Esophagus squamous epithelium (tissue), 5 donors: ENCODE measurements at places on chromosomes 7 and 10.

DNA sequence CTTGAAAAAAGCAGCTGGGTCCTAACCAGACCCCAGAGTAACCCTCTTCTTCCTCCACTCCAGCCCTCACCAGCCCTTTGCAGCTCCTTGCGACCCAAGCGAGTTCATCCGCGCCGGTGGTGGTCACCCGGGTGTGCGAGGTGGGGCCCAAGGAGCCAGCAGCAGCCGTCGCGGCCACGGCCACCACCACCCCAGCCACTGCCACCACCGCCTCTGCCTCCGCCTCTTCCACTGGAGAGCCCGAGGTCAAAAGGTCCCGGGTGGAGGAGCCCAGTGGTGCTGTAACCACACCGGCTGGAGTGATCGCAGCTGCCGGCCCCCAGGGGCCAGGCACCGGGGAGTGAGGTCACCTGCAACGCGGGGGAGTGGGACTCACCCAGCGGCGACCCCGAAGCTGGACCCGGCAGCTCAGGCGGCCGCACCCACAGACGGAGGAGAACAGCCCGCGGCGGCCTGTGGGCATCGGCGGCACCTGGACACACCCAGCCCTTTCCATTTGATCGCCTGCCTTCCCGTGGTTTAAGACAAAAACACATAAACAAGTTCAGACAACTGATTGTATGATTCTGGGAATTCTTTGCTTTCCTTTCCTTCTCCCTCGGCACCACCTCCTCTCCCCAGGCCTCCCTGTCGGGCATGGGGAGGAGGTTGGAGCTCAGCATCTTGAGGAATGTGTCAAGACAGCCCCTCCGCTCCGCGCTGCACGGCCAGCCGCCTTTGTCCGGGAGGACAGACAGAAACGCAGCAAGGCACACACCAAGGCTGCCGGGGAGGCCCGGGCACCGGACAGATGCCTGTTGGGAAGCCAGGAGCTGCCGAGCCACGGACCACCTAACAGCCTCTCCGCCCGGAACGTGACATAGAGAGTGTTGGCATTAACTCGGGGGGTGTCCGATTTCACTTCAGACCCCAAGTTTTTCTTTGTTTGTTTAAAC lies 13.0 kb upstream of the AP5Z1 start:
- no peak for DNase-seq
- no peaks in the 10 kb centered on the region for H3K27me3 ChIP-seq
- H3K36me3 ChIP-seq = peaks cover 100% of the 10 kb centered on the region
- no peak overlapping the region for H3K4me3 ChIP-seq

- H3K36me3 ChIP-seq = no peaks in the 10 kb centered on the region
- H3K27me3 ChIP-seq = no peaks in the 10 kb centered on the region
- no peak for DNase-seq
Observed at GRCh38 chr7:27640884-27641574, 21.7 kb downstream of the HIBADH start.

GRCh38 chr7:23594879-23595604 lies 2.1 kb upstream of the CCDC126 start:
- H3K4me3 ChIP-seq = no peak overlapping the region
- no peaks in the 10 kb centered on the region for H3K4me1 ChIP-seq
- H3K27ac ChIP-seq = no peak overlapping the region

DNA sequence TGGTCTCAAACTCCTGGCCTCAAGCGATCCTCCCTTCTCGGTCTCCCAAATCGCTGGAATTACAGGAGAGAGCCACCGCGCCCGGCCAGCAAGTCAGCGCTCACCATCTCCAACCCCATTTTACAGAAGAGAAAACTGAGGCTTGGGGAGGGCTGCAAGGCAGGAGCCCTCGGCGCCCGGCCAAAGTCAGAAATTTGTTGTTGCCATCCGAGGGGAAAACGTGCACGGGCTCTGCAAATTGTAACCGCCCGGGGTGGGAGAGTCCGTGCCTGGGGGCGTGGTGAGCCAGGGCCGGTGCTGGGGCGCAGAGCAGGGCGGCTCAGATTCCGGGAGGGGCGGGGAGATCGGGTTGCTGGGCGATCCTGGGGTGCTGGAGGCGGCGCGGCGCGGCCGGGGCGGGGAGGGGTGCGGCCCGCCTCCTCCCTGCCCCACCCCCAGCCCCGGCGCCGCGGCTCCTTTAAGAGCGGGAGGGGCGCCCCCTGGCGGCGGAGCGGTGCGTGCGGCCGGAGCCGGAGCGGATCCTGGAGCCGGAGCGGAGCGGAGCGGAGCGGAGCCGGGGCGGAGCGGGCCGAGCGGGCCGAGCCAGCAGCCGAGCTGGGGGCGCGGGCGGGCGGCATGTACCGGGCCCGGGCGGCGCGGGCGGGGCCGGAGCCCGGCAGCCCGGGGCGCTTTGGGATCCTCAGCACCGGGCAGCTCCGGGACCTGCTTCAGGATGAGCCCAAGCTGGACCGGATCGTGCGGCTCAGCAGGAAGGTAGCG lies at the start of gene VPS37D:
Gene VPS37D, plus strand, starts transcription at position 488 of the 759 bp plus-strand sequence. Its CDS starts 128 bp downstream, at position 616.
- H3K27ac ChIP-seq = peak within 1 kb of the TSS; percentile 32
- no peaks in the 10 kb centered on the region for H3K36me3 ChIP-seq
- H3K27me3 ChIP-seq = peaks cover 61% of the 10 kb centered on the region
- DNase-seq = peak; percentile 46
- H3K4me1 ChIP-seq = peaks cover 22% of the 10 kb centered on the region

DNA sequence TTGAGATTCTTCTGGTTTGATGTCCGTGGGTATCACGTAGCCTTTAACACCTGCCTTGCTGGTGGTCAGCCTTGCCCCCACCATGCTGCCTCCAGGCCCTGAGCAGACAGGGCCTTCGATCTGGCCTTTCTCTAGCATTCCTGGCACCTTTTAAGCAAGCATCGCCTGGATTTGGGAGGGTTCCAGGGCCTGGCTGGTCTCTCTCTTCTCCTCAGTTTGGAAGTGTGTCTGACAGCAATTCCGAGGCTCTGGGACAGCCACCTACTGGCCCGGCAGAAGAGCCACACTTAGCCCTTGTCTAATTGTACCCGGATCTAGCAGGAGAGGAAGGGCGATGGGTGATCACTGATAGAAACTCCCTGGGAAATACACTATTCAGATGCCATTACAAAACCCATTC lies 441.3 kb upstream of the MKI67 start:
- no peaks in the 10 kb centered on the region for H3K27me3 ChIP-seq
- no peak overlapping the region for H3K4me3 ChIP-seq
- H3K27ac ChIP-seq = no peak overlapping the region
- H3K4me1 ChIP-seq = no peaks in the 10 kb centered on the region
- no peaks in the 10 kb centered on the region for H3K36me3 ChIP-seq

- H3K4me3 ChIP-seq = no peak overlapping the region
- H3K36me3 ChIP-seq = no peaks in the 10 kb centered on the region
- no peak for DNase-seq
- H3K27ac ChIP-seq = no peak overlapping the region
Observed at GRCh38 chr7:98681951-98682350, 64.9 kb downstream of the NPTX2 start.

DNA sequence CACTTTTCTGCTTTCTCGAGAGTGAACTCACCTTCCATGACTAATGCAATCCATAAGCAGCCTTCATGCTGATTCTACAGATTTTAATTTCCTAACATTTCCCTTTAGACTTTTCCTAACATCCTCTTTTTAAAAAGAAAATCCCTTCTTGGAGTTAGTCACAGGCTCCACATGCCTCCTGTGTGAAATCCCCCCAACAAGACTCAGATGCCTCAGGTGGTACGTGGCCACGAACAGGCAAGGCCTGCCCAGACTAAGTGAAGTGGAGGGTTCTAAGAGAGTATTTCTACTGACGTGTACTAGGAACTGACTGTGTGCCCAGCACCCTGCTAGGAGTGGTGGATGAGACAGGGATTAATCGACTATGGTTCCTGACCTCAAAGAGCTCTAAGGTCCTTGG lies 125.9 kb upstream of the HPS1 start:
- H3K27me3 ChIP-seq = no peaks in the 10 kb centered on the region
- H3K4me1 ChIP-seq = no peaks in the 10 kb centered on the region
- DNase-seq = no peak
- no peaks in the 10 kb centered on the region for H3K36me3 ChIP-seq
- no peak overlapping the region for H3K4me3 ChIP-seq

- no peaks in the 10 kb centered on the region for H3K4me1 ChIP-seq
- no peaks in the 10 kb centered on the region for H3K36me3 ChIP-seq
- DNase-seq = no peak
Observed at GRCh38 chr10:52343439-52343838, 29.4 kb downstream of the DKK1 start.

DNA sequence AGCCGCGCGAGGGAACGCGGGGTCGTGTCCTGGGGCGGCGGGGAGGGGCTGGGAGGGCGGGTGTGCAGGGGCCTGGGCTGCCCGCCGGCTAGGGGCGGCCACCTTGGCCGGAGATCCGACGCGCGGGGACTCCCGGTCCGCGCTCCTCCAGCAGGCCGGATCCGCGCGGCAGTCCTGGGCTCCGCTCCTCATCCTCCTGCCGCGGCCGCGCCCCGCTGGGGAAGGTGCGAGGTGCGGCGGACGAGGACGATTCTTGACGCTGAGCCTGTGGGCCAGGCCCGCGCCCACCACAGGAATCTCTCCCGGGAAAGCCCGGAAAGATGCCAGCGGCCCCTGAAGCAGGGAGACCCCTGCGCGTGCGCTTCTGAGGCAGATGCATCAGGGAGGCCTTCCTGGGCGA lies 6.6 kb upstream of the OGDHL start:
- H3K27ac ChIP-seq = no peak overlapping the region
- no peaks in the 10 kb centered on the region for H3K36me3 ChIP-seq
- no peaks in the 10 kb centered on the region for H3K4me1 ChIP-seq
- no peak for DNase-seq
- H3K4me3 ChIP-seq = no peak overlapping the region
- H3K27me3 ChIP-seq = peaks cover 69% of the 10 kb centered on the region

- no peak for DNase-seq
- no peaks in the 10 kb centered on the region for H3K4me1 ChIP-seq
- H3K4me3 ChIP-seq = no peak overlapping the region
- no peaks in the 10 kb centered on the region for H3K27me3 ChIP-seq
Observed at GRCh38 chr10:10520491-10521385, 496.9 kb upstream of the CELF2 start.

GRCh38 chr7:46600340-46600739 lies 679.3 kb upstream of the IGFBP3 start:
- no peak overlapping the region for H3K4me3 ChIP-seq
- peak overlapping the region; percentile 9 for H3K27ac ChIP-seq
- H3K36me3 ChIP-seq = no peaks in the 10 kb centered on the region
- no peaks in the 10 kb centered on the region for H3K27me3 ChIP-seq
- H3K4me1 ChIP-seq = no peaks in the 10 kb centered on the region

DNA sequence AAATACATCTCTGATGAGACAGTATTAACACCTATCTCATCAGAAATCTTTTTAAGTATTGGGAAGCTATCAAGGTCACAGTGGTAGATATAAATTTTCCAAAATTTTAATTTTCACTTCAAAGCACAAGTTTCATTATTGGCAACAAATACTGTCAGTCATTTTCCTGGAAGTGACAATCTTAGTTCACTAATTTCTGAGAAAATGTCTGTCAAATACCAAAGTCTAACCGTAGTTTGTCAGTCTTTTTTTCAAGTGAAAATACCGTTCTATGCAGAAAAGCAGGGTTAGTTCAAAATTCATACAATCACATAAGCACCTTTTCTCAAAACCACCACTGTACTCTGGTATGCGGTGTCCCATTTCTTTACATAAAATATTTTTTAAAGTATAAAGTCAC lies 40.4 kb downstream of the CACUL1 start:
- H3K27me3 ChIP-seq = no peaks in the 10 kb centered on the region
- no peak for DNase-seq
- H3K4me1 ChIP-seq = no peaks in the 10 kb centered on the region
- no peaks in the 10 kb centered on the region for H3K36me3 ChIP-seq
- no peak overlapping the region for H3K27ac ChIP-seq
- H3K4me3 ChIP-seq = no peak overlapping the region

GRCh38 chr7:6547400-6547799 lies 3.9 kb downstream of the GRID2IP start:
- H3K27ac ChIP-seq = no peak overlapping the region
- DNase-seq = no peak
- H3K4me3 ChIP-seq = no peak overlapping the region
- no peaks in the 10 kb centered on the region for H3K4me1 ChIP-seq
- H3K36me3 ChIP-seq = no peaks in the 10 kb centered on the region

DNA sequence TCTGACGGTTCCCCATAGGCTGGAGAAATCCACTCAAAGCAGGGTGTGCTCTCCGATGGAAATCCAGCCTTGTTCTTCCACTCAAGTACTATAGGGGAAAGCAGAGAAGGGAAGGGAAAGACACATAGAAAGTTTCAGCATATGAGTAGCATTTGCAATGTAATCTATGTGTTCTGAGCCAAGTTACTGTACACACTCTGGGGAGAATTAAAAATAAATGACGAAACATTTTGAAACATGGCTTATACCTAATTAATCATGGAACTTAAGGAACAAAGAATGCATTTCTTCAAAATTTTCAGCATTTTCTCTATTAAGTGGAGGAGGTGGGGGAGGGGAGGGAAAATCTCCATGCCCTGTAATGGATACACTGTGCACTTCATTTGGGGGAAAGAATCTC lies 198.1 kb upstream of the HABP2 start:
- H3K4me3 ChIP-seq = no peak overlapping the region
- no peak for DNase-seq
- H3K36me3 ChIP-seq = no peaks in the 10 kb centered on the region
- peaks cover 4% of the 10 kb centered on the region for H3K4me1 ChIP-seq

- H3K4me3 ChIP-seq = no peak overlapping the region
- no peaks in the 10 kb centered on the region for H3K36me3 ChIP-seq
- H3K27ac ChIP-seq = no peak overlapping the region
- peaks cover 27% of the 10 kb centered on the region for H3K4me1 ChIP-seq
- no peak for DNase-seq
- H3K27me3 ChIP-seq = no peaks in the 10 kb centered on the region
Observed at GRCh38 chr7:17526621-17527020, 228.2 kb downstream of the AHR start.

DNA sequence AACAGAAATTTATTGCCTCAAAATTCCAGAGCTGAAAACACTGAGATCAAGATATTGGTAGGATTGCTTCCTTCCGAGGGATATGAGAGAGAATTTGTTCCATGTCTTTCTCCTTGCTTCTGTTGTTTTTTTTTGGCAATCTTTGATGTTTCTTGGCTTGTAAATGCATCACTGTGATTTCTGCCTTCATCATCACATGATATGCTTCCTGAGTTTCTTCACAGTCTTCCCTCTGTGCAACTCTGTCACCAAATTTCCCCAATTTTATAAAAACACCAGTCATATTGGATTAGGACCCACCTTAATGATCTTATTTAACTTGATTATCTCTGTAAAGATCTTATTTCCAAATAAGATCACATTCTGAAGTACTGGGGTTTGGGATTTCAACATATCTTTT lies 14.7 kb downstream of the TMEM236 start:
- H3K4me3 ChIP-seq = no peak overlapping the region
- DNase-seq = no peak
- no peak overlapping the region for H3K27ac ChIP-seq
- no peaks in the 10 kb centered on the region for H3K27me3 ChIP-seq

GRCh38 chr7:30859940-30860496 lies 51.6 kb upstream of the AQP1 start:
- peaks cover 14% of the 10 kb centered on the region for H3K4me1 ChIP-seq
- H3K27ac ChIP-seq = no peak overlapping the region
- no peak for DNase-seq
- no peaks in the 10 kb centered on the region for H3K36me3 ChIP-seq
- H3K27me3 ChIP-seq = no peaks in the 10 kb centered on the region
